AG08396 (cell line): ENCODE measurements at places on chromosomes 16 and 17.

- no peak for DNase-seq
These were observed 42.2 kb downstream of the TIMM22 start for GRCh38 chr17:1039123-1039507.

GRCh38 chr17:75086496-75087181, 1.1 kb upstream of the SLC16A5 start:
- DNase-seq: no peak

DNA sequence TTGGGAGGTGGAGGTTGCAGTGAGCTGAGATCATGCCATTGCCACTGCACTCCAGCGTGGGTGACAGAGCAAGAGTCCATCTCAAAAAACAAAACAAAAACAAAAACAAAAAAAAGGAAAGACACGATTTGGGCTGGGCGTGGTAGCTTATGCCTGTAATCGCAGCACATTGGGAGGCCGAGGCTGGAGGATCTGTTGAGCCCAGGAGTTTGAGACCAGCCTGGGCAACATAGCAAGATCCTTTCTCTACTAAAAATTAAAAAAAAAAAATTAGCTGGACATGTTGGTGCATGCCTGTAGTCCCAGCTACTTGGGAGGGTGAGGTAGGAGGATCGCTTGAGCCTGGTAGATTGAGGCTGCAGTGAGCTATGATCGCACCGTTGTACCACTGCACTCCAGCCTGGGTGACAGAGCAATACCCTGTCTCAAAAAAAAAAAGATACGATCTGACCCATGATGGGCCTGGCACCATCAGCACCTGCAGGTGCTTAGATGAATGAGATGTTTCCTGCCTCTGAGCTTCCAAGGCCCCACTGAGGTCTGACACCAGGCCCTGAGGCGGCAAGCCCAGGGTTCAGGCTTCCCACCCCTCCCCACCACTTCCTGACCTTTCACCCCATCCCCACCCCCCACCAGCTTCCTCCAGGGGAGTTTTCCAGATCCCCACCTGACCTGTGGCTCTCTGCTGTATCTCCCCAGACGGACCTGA, 21.7 kb downstream of the ATP2A1 start:
- DNase-seq: no peak

- DNase-seq: no peak
These were observed 15.5 kb upstream of the TMEM94 start for GRCh38 chr17:75440738-75441448.

- DNase-seq: peak; percentile 61
These were observed 780 bp upstream of the DCAKD start for GRCh38 chr17:45052052-45052772.

DNA sequence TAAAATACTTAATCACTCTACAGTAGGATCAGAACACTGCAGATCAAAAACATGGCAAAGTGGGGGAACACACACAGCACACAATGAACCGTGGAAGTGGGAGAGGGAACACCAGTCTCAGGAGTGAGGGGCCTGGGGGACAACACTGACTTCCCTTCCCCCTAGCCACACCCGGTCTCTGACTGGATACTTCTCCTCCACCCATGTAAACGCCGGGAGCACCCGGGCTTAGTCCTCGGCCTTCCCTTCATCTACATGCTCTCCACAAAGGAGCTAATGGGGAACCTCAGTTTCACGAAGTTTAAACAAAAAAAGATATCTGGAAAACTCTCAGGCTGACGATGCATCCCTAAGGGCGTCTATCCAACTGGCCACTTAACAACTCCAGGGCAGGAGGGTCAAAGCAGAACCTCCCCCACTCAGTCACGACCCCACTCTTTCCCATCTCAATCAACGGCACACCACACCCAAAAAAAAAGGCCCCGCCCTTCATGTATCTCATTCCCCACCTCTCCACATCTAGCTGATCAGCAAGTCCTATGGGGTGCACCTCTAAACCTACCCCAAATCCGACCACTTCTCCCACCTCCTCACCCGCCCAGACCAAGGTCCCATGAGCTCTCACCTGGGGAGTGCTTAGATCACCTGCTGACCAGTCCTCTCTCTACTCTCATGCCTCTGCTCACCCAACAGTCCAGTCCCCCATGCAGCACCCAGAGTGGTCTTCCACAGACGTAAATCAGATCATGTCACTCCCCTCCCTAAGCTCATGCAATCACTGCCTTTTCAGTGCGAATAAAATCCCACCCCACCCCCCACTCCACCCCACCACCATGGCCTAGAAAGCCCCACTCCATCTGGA, 7.4 kb downstream of the ZDHHC7 start:
- no peak for DNase-seq

GRCh38 chr17:3935140-3935542, 18.9 kb upstream of the P2RX1 start:
- DNase-seq: peak; percentile 85

DNA sequence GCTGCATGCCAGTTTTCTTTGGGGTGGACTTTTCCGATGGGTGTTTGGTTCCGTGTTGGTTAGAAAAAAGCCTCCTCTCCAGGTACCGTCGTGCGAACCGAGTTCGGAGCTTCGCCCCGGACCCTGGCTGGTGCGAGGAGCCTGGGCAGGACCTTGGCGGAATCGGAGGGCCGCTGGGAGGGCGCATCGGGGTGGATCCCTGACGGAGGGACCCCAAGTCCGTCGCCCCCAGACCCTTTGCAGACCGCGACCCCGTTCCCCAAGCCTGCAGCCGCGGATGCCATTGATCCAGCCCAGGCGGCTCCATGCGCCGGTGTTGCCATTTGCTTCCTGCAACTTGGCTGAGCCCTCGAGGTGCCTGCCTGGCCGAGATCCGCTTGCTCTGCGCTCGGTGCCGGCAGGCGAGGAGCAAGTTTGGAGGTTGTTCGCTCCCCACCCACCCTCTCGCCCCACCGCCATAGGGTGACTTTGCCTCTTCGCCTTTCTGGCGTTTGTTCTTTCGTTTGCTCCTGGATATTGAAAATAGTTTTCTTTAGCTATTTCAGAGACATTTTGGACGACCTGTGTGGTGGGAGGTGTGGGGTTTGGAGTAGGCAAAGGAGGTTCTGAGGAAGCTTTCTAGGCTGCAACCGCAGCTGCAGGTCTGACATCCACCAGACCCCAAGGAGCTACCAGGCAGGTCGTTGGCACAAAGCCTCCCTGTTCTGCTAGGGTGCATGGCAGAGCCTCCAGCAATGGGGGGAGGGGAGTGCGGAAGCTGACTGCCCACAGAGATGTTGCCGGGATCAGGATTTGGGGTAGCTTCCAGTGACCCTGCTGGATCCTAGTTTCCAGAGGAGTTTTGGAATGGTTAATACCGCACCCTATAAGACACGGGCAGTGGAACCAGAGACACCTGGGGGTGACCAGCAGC, 58.2 kb downstream of the RAP1GAP2 start:
- DNase-seq: no peak
